Articular chondrocyte of knee joint (primary cell): ENCODE measurements at places on chromosomes 3 and 15. TPM values are rescaled to one million over a fixed set of nuclear protein-coding genes. Genes with fewer than 3 reads are reported as not detected.

Gene COX17
- 7.4 and 9.0 TPM in 2 replicates for total RNA-seq

Gene LRRC31
- total RNA-seq = not detected in 2 replicates

Gene RTP1
- not detected in 2 replicates for total RNA-seq

Gene WDR72
- total RNA-seq = not detected in 2 replicates

Gene CATSPER2
- total RNA-seq = 1.5 and 1.8 TPM in 2 replicates

Gene CLDN16
- total RNA-seq = not detected in 2 replicates

Gene KLF13
- 38.8 and 51.6 TPM in 2 replicates for total RNA-seq

Gene ASB14
- under 0.01 and 0.11 TPM in 2 replicates for total RNA-seq

Gene MAGI1
- total RNA-seq = 21.3 and 27.0 TPM in 2 replicates

Gene VWA5B2
- total RNA-seq = not detected in 2 replicates

Gene CACNA1D
- 0.91 and 2.9 TPM in 2 replicates for total RNA-seq

Gene CMSS1
- total RNA-seq = 17.7 and 18.3 TPM in 2 replicates

Gene SMCO1
- total RNA-seq = not detected in 2 replicates

Gene CHSY1
- 57.4 and 70.0 TPM in 2 replicates for total RNA-seq

Gene DUT
- 80.5 and 81.3 TPM in 2 replicates for total RNA-seq
